ENCODE measurements at places on chromosomes 1 and 21.

DNA sequence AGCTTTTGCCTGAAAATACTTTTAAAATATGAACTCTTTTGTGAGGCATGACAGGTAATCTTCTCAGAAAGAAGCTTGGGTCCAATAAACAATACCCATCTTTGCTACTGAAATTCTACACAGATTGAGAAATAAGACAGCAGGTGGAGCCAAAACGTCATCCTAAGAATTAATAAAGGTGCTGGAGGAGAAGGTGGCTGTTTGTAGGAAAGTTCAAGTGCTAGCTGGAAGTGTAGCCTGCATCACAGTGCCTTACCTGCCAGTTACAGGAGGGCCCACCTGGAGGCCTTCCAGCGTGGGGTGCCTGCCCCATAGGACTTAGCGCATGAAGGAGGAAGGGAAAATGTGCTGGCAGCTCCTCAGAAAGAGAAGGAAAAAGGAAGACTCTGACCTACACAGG is 93.7 kb downstream of the TTC3 start:
- DNase-seq = no peak

DNA sequence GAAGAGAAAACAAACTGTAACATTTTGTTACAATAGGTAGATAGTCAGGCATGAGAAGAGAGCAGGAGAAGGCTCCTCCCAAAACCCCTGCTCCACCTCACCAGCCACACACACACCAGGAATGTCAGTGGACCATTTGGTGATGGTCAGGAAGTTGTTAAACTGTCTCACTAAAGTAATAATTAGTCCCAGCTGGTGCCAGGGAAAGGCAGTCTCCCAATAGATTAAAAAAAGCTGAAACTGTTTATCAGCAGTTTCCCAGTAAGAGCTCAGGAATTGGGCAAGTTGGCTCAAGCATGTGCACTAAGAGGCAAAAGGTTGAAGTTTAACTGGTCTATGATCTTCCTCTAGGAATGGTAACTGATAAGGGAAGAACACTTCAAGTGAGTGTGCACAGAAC is 249.6 kb downstream of the COL11A1 start:
- no peak for DNase-seq

DNA sequence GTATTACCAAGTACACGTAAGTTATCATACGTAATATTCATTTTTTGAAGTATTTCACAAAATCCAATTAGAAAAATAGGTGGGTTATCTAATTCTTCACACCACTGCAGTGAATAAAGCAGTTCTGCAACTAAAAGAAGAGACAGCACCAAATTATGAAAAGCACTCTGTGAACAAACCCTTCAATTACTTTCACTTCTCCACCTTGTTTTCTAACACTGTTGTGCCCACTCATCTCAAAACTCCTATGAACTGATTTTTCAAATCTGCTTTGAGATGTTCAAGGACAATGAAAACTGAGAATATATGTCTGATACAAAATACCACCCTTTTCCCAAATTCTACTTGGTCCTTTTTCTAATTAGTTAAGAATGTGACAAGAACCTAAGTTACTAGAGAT is 39.4 kb downstream of the LTN1 start:
- no peak for DNase-seq

DNA sequence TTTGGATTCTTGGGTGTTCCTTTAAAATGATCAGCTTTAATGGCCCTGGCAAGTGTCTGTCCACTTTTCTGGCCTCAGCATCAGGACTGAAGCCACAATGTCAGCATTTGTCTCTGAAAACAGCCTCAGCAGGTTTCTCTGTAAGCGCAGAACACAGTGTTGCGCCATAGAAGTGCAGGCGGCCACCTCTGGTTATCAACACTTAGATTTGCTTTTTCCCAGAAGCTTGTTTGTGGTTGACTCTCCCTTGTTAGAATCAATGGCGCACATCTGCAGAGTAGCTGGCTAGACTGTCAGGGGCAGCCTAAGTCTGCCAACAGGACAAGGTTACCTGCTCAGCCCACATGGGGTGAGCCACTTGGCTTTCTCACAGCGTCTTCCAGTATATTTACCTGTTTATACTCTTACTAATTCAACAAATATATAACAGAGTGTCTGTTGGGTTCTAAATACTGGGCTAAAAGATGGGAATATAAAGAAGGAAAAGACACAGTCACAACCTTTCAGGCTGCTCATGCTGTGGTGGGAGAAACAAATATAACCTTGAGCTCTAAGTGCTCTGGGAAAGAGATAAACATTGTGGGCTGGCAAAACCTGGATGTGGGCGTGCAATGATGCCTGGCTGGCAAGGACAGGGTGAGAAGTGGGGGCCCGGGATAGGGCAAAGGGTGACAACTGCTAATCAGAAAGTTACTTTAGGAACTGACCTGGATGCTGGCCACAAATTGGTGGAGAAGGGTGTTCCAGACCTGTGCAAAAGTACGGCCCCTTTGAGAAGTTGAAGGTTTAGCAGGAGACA is 149.3 kb upstream of the KIAA0040 start:
- DNase-seq = no peak

GRCh38 chr1:201476670-201477344 is 7.8 kb upstream of the PHLDA3 start:
- DNase-seq = no peak

GRCh38 chr21:18917622-18918021 is 514.0 kb upstream of the TMPRSS15 start:
- no peak for DNase-seq

- no peak for DNase-seq
Observed at GRCh38 chr1:3905953-3906671, 6.0 kb upstream of the C1orf174 start.
